SK-N-SH treated with all-trans-retinoic acid at 6 μM for 48 hours (cell line): ENCODE measurements at places on chromosomes 5 and 9.

- peak; percentile 44; the same call in 1 of the 3 replicates for ATAC-seq
Observed at GRCh38 chr5:100553209-100553608, 18.0 kb downstream of the FAM174A start.

- ATAC-seq = peak; percentile 33
Observed at GRCh38 chr5:147044572-147045273, 166.2 kb upstream of the PPP2R2B start.

- ATAC-seq = no peak
Observed at GRCh38 chr9:79719989-79720388, 148.2 kb downstream of the TLE4 start.

- no peak for ATAC-seq
Observed at GRCh38 chr5:68771221-68771620, 322.6 kb upstream of the SLC30A5 start.

DNA sequence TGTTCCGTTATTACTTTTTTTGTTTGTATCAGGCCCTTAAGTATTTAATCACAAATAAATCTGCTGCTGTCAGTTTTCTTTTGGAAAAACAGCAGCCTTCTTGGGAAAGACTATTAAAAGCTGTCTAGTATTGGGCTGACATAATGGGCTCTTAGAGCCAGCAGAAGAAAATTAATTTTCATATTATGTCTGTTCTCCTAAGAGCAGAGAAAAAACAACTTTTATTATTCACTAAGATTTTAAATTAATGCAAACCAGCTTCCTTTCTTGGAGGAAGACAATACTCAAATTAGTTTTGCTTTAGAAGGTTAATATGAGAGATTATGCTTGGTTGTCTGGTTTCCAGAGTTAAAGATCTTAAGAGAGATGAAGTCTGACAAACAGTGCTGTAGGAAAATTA is 30.6 kb upstream of the GARNL3 start:
- ATAC-seq = peak; percentile 76

GRCh38 chr5:102629827-102630605 is 125.1 kb upstream of the PAM start:
- ATAC-seq = no peak

- no peak for ATAC-seq
Observed at GRCh38 chr5:73529081-73529480, 30.8 kb downstream of the BTF3 start.

DNA sequence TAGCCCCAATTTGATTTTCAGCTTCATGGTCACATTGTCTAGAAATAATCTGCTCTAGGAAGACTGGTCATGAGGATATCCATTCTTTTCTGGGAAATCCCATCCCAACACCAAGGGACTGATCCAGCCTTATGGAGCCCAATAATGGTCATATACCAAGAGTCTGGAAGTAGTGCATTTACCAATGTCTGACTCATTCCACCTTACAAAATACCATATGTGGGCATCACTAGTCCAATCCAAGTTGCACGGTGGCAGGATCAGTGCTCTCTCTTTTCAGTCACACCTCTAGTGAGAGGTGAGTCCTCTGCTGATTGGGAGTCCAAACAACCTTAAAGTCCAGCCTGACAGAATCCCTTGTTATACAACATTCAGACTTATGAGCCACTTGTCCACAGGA is 73.7 kb downstream of the FEM1C start:
- ATAC-seq = no peak

- peak; percentile 52; the same call in 2 of the 3 replicates for ATAC-seq
Observed at GRCh38 chr5:98292496-98292895, 481.0 kb upstream of the RGMB start.

GRCh38 chr5:99795031-99795430 is 740.1 kb upstream of the FAM174A start:
- ATAC-seq = no peak

GRCh38 chr5:73827106-73827450 is 201.1 kb downstream of the ARHGEF28 start:
- no peak for ATAC-seq

- peak; percentile 9 for ATAC-seq
Observed at GRCh38 chr9:89603767-89604665, 796 bp upstream of the GADD45G start.

DNA sequence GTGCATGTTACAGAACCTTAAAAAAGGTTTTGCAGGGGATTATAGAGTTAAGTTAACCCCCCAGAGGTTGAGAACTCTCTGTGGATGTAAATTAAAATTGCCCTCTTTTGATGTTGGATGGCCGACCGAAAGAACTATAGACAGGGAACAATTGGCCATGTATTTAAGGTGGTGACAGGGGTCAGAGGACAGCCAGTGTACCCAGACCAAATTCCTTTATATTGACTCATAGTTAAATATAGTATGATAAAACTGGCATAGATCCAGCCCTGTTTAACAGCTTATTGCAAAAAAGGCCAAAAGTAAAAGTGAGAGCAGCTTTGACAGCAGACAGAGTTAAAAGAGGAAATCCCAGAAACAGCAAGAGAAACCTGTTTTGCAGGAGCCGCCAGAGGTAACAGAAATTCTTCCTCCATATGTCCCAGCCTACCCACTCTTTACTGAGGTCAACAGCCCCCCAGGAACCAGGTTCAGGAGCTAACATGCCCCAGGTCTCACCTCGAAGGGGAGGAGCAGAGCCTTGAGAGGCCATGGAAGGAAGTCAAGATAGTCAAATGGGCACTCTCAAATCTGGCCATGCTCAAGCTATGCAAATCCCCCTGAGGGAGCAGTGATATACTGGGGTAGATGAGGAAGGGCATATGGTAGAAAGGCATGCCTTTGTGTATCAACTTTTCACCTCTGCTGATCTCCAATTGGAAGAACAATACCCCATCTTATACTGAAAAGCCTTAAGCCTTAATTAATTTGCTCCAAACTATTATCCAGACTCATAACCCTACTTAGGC is 156.4 kb upstream of the COX7C start:
- no peak for ATAC-seq

DNA sequence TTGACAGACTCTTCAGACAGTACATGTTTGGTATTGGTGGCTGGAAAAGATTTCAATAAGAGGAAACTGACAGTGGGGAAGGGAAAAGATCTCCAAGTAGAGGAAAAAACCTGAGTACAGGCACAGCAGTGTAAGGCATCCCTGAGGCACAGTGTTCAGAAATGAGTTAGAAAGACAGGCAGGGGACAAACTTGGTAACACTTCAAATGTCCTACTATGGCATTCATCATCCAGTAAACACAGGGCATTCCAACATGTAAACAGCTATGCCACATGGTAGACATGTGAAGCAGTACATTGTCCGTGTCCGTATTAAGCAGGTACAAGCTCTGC is 45.0 kb upstream of the NR5A1 start:
- peak; percentile 35 for ATAC-seq

- no peak for ATAC-seq
Observed at GRCh38 chr5:53167836-53168235, 58.3 kb upstream of the MOCS2 start.

GRCh38 chr9:33182519-33182918 is 15.4 kb upstream of the B4GALT1 start:
- ATAC-seq = no peak

DNA sequence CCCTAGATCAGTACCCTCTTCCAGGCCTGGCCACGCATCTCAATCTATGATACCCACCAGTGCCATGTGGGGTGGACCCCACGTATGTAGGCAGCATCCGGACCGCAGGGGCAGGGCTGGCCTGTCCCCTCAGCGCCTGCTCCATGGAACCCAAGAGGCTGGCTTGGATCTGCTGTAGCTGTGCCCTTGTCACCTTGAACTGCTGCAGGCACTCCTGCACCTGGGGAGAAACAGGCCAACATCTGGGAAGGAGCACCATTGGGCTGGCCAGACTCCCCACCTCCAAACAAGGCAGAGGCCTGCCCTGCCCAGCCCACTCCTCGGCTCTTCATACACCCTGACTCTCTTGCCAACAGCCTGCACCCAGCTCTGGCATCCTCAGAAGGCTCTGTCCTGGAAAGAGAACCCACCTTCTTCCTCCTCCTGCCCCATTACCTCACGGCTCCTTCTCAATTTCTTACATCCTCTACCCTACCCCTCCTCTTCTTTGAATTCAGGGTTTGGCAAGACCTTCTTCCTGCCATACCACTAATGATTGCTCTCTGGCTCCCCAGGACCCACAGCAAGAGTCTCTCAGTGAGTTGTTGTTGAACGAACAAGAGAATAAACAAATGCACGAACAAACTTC is 7.7 kb downstream of the HK3 start:
- ATAC-seq = no peak

DNA sequence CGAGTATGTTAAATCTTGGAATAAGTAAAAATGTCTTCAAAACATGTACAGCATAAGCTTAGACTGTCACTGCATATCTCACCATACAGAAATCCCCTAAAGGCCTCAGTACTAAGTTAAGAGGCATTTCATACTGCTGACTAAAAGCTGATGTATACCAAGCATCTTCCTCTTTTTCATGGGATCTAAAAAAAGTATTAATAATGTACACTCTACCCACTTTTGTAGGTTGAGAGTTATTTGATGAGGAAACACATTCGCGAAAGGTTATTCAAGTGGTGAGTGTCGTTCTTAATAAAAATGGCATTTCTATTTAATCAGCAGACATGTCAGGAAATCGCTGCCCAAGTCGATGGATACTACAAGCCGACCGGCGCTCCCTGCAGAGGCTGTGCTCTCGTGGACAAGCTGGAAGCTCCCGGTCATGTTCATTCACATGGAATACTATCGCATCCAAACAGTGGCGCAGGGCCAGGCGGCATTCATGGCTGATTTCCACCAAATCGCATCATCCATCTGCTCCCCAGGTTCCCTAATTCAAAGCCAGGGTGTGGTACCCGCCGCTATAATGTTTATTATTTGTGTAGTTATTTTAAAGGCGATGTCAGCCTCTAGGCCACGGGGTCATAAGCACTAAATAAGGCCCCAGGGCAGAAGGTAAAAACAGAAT is 724 bp downstream of the SGTB start:
- ATAC-seq = peak; percentile 70

DNA sequence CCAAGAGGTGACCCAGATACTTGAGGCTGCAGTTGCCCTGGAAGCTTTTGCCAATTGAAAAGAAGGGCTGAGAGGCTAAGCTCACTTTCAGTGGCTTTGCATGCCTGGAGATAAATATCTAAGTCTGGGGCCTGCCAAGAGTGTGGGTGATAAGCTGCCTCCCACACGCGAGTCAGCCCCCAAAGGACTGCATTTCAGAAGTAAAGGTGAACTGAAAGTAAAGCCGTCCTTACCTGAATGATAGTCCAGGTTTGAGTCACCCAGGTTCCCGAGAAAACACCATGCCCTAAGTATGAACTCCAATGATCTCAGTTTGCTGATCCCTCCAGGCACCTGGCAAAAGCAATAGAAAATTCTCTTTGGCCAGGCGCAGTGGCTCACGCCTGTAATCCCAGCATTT is 22.5 kb upstream of the N4BP3 start:
- ATAC-seq = no peak

GRCh38 chr9:12651125-12651524 is 42.1 kb upstream of the TYRP1 start:
- ATAC-seq = no peak

DNA sequence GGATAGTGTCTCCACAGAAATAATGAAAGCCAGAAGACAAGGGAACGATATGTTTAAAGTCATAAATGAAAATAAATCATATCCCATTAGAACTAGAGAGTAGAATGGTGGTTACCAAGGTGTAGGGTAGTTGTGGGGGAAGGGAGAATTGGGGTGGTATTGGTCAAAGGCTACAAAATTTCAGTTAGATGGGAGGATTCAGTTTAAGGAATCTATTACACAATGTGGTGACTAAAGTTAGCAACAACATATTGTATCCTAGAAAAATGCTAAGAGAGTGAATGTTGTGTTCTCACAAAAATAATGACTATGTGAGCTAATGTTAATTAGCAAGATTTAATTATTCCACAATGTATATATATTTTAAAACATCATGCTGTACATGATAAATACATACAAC is 27.8 kb upstream of the LARP1 start:
- no peak for ATAC-seq

DNA sequence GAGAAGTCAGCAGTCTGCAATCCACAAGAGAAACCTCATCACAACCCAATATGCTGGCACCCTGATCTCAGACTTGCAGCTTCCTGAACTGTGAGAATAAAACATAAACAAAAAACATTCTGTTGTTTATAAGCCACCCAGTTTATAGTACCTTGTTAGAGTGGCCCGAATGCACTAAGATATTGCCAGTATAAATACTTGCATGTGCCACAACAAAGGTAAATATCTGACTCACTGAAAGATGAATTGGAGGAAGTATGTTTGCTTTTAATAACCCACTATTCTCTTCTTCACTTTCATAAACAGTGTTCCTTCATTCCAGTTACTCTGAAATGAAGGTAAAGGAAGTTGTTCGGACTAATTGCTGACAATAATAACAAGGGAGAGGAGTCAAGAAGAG is 1163.4 kb upstream of the CDH6 start:
- no peak for ATAC-seq

DNA sequence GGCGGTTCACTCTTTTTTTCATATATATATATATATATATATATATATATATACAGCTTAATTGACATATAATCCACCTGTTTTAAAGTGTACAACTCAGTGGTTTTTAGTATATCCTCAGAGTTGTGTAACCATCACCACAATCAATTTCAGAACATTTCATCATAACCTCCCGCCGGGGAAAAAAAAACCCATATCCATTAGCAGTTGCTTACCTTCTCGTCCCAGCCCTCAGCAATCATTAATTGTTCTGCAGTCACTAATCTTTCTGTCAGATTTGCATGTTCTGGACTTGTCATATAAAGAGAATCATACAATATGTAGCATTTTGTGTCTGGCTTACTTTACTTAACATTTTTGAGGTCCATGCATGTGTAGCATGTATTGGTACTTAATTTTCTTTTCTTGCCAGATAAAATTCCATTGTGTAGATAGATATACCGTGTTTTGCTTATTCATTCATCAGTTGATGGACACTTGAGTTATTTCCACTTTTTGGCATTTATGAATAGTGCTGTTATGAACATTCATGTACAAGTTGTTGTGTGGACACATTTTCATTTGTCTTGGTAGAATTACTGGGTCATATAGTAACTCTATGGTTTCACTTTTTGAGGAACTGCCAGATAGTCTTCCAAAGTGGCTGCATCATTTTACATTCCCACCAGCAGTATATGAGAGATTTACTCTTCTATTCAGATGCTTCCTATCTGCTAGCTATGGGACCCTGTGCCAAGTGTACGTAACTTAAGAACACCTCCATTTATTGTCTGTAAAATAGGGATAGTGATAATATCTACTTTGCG is 3.5 kb upstream of the RNF145 start:
- ATAC-seq = no peak

GRCh38 chr5:127586066-127586770 is 62.7 kb upstream of the CTXN3 start:
- ATAC-seq = no peak

DNA sequence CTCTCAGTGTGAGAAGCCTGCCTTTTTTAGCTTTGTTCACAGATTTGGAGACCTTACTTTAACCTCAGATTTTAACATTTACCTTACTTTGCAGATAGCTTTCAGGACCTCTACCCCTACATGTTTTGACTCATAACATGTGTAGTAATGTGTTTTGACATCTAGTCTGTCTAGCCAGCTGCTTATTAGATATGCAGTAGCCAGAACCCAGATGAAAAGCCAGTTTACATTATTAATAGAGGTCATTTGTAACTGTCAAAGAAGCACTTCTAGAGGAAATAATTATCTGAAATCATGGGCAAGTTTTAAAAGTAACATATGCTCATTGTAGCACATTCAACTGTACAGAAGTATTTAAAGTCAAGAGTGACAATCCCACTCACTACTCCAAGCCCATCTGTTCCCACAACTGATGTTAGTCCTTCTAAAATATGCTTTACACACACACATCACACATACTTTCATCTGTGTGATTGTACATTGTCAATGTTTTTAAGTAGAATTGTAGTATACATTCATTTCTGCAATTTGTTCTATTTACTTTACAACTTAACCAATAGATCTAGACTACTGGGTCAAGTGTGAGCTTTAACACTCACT is 71.8 kb upstream of the NIPAL4 start:
- peak; percentile 22 for ATAC-seq
